ENCODE measurements at places on chromosomes 13 and 19.
A peak's percentile ranks its signal among the peaks of the same experiment; 100 is the strongest.

DNA sequence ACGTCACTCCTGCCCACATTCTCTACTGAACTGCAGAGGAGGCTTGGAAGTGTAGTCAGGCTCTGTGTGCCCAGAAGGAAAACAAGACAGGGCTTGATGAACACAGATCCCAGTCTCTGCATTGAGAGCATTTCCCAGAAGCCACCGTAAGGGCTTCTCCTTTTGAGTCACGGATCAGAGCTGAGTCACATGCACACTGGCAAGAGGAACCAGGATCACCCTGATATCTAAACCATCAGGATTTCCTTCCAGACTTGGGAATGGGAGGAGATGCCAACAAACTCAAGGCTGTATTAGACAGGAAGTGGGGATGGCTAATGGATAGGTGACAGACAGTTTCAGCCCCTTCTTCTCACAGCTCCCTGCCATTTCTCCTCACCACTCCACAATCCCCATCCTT lies 17.7 kb upstream of the FBXO17 start:
- DNase-seq, result no peak

DNA sequence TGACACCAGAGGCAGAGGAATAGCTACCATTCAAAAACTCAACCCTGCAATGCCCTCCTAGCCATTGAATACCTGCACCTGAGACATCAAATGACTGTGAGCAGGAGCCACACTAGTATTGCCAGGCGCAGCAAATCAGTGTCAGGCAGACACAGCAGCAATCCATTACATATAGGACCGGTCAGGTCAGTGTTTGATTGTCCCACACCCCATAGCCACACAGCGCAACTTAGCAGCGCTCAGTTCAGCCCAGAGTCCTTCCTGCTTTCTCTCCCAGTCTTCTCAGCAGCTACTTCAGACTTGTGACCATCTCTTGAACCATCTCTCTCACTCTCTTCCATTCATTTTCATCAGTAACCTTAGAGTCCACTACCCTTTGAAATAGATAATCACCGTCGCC lies 181.6 kb upstream of the GPR12 start:
- no peak for DNase-seq

DNA sequence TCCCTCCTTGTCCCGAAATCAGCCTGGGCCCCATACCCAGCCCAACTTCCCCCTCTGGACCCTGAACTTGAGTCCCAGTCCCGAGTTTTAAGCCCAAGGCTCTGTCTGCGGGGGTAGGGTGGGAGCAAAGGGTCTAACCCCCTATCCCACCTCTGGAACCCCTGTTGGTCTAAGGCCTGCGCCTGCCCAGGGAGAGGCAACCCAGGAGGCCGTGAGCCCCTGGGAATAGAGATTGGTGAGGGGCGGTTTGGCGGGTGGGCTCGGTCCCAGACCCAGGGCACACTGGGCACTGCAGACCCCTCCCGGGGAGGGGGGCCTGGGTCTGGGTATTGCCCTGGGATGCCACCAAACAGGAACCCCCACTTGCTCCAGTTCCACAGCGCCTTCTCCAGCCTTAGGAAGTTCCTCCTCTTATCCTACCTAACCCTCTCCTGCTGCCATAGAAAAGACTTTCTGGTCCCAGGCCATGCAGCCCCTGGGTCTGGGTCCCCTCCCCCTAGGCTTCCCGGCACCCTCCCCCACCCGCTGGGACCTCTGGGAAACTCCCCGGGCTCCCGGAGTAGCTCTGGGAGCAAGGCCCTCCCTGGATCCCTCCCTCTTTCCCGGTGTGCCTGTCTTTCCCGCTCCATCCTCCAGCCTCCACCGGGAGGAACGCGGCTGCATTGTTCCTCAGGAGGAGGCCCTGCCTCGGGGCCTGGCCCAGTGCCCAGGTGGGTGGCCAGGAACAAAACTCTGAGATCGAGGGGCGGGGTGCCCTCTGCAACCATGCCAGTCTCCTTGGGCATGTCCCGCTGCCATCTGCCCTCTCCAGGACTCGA lies 33.6 kb upstream of the NANOS3 start:
- DNase-seq, result no peak

- DNase-seq, result no peak
Measured at GRCh38 chr13:105153611-105154010, 1381.9 kb downstream of the EFNB2 start.

- no peak for DNase-seq
Measured at GRCh38 chr13:70894258-70894657, 786.0 kb upstream of the KLHL1 start.

GRCh38 chr19:17339088-17339741 lies 1.9 kb downstream of the GTPBP3 start:
- DNase-seq, result no peak

DNA sequence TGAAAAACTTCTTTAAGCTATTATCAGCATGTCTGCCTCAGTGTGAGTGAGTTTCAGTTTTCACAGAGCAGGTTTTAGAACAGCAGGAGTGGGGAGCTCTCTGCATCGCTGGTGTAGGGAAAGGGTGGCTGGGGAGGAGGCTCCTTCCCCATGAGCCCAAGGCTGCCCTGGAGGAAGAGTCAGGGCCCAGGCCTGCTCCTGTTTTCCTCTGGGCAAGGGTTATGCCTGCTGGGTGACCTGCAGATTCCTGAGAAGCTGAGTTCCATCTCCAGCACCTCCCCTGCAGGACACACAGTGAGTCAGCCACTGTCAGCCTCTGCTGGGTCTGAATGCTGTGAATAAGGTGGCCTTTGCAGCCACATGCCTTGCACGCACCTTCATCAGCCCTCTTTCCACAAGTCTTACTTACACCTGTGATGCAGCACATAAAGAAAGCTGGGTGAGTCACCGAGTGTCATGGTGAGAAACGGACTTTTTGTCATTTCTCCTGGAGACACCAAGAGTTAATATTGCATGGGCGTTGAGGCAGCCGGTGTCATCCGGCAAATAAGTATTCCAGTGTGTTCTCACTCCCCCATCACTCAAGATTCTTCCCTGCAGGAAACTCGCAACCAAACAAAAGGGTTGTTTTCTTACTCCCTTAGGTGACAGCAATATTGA lies 186.4 kb upstream of the KL start:
- no peak for DNase-seq

DNA sequence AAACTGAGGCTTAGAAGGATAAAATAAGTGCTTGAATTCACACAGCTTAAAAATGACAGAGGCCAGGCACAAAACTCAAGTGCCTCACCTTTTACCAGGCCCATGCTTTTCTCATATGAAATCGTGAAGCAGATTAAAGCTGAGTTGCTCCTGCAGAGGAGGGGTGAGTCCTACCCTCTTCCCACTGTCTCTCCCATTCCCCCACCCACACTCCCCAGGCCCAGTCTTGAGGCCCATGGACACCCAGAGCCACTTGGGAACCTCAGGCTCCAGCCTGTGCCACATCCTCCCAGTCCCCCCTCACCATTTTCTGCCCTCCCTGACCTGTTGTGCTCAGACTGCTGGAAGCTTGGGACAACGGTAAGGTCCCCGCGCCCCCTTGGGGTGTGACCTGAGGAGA lies 17.5 kb downstream of the ZNF574 start:
- no peak for DNase-seq

- no peak for DNase-seq
Measured at GRCh38 chr19:28021259-28022185, 1191.4 kb downstream of the UQCRFS1 start.

DNA sequence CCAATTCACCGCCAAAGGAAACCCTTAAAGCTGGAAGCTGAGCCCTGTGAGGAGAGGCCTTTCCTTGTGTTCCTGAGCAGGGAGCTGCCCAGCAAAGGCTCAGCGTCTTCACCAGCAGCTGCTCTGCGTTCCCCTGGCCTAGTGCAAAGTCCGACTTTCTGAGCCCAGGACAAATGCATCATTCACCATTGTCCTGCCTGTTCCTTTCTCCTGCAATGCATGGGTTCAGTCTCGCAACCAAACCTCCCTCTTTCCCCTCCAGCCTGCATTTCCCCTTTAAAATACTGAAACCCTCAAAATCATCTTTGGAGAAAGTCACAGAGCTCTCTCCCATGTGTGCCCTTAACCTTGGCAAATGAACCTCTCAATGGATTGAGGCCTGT lies 12.9 kb upstream of the TMEM255B start:
- DNase-seq, result no peak

- no peak for DNase-seq
Measured at GRCh38 chr13:30652746-30653386, 35.1 kb downstream of the USPL1 start.

- DNase-seq, result no peak
Measured at GRCh38 chr19:49338023-49338677, 2.9 kb downstream of the CD37 start.

DNA sequence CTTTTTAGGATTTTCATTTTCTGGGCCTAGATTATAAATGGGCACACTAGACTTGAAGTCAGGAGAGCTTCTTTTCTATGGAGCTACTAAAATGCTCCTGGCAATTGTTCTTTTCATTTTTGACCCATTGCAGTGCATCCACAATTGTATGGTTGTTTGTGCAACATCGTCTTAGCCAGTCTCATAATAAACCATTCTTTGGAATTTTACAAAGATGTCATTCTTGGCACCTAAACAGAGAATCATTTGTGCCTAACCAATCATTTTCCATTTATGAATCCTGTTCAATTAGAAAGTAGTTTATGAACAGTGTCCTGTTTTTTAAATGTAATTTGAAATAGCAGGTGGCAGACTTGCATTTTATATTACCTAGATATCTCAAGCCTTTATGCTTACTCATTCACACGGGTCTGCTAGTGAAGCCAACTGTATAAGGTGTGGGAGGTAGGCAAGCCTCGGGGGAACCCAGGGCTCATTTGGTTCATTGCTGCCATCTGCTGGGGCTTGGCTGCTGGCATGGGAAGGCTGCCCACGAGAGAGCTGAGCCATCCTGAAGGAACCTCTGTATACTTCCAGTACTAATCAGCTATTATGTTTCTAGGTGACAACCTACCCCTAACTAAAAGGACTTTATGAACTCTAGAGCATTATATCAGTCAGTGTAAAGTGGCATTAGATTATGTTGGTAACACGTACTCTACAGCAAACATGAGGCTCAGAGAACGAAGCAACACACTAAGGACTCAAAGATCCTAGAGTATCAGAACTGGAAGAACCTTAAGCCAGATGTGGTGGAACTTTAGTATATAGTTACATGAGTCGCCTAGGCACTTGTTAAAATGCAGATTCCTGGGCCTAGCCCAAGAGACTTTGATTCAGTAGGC lies 60.0 kb downstream of the TPT1 start:
- DNase-seq, result peak; percentile 65

- peak; percentile 36 for DNase-seq
Measured at GRCh38 chr19:10929402-10929794, 787 bp downstream of the TIMM29 start.

DNA sequence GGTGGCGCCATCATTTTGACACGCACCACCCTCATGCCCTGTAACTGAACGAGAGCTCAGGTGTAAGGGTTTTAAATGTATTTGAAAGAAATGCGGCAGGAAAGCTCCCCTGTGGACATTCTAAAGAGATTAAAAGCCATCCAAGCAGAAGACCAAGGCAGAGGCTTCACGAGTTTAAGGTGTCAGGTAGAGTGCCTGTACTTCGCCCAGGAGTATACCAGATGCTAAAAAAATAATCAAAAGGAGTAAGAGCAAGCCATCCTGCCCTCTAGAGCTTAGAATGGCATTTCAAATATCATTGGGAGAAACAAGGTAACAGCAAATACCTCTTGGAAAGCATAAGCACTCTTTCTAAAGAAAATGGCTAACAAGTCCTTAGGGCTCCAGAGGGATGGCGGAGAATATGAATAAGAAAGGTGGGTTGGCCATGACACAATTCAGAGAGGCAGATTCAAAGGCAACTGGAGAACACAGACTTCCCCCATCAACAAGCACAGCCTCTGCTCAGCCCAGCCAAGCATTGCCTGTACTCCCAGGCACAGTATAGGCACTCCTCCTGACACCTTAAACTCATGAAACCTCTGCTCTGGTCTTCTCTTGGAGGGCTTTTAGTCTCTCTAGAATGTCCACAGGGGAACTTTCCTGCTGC lies 447.6 kb downstream of the SUCLA2 start:
- no peak for DNase-seq

DNA sequence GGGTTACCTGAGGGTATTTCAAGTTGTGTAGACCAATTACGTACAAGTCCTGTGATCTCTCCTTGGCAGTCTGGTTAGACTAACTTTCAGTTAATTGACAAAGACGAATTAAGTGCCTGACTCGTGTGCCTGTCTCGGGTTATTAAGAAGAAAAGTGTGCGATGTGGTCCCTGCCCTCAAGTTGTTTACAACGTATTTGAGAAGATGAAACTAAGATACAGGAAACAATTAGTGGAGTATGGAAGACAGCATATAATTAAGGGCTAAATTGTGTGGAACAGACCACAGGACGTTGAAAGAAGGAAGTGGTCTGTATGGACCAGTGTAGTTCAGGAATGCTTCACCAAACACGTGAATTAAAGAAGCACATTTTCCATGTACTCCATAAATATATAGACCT lies 49.2 kb downstream of the KLF5 start:
- DNase-seq, result no peak

- no peak for DNase-seq
Measured at GRCh38 chr13:107266657-107267056, 698.7 kb upstream of the ARGLU1 start.

DNA sequence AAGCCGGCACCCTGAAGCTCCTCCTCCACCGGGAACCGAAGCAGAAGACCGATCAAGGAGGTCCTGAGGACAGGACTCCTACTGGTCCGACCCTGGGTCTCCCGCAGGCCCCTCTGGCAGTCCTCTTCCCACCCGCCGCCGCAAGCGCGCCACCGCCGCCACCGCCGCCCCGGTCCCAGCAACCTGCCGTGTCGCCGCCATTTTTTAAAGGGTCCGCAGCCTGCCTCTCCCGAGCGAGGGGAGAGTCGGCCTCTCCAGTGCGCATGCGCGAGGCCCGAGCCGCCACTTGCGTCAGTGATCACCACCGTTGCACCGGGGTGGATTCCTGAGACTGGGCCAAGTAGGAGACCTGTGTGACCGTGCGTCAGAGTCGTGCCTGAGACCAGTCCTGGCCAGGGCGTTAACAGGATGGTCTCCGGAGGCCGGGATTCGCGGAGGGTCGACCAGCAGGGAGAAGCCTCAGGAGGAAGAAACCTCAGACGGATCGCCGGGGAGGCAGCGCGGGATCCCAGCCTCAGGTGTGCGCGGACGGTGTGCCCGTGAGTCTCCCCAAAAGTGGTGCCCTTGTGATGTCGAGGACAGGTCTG lies 51.6 kb downstream of the ZNF146 start:
- DNase-seq, result no peak

- DNase-seq, result no peak
Measured at GRCh38 chr13:107968470-107968869, 246.9 kb downstream of the LIG4 start.

- DNase-seq, result no peak
Measured at GRCh38 chr13:35411059-35411744, 65.3 kb downstream of the MAB21L1 start.

DNA sequence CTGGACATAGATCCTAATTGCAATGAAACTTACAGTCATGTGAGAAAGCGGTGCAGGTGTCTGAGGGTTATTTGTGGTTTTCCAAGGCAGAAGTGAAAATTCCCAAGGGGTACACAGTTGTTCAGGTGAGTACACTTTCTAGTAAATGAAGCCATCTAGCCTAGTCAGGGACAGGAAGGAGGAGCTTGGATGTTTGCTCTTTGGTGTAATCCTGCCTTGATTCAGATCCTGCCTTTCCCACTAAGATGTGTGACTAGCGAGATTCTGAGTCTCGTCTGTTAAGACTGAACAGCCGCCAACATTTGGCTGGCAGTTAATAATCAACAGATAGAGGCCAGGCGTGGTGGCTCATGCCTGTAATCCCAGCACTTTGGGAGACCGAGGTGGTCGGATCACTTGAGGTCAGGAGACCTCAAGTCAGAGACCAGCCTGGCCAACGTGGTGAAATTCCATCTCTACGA lies 2.5 kb downstream of the RPS9 start:
- DNase-seq, result no peak

GRCh38 chr19:14476673-14477401 lies 1.7 kb upstream of the PTGER1 start:
- DNase-seq, result peak; percentile 61
